ENCODE measurements at places on chromosomes 6 and 20. TPM values are rescaled to one million over a fixed set of nuclear protein-coding genes. Genes with fewer than 3 reads are reported as not detected.

The COL19A1 gene
- polyA plus RNA-seq: 2.7 TPM

The HLA-DQB2 gene
- polyA plus RNA-seq: 1.1 TPM

The SLC4A11 gene
- polyA plus RNA-seq: 0.42 TPM

The CDSN gene
- polyA plus RNA-seq: not detected

The PAK5 gene
- 0.57 TPM for polyA plus RNA-seq

The RSPO3 gene
- polyA plus RNA-seq: 47.7 TPM

The IRF4 gene
- polyA plus RNA-seq: 2.2 TPM

The ZNF165 gene
- 4.4 TPM for polyA plus RNA-seq

The GJA1 gene
- polyA plus RNA-seq: 51.8 TPM

The RAB22A gene
- polyA plus RNA-seq: 24.8 TPM

The GDAP1L1 gene
- 0.32 TPM for polyA plus RNA-seq

The TRMT6 gene
- polyA plus RNA-seq: 20.5 TPM

GRCh38 chr20:17490501-17490900 lies 40.7 kb downstream of the BFSP1 start:
- no peak for DNase-seq

GRCh38 chr20:21509079-21509596 lies 4.7 kb downstream of the NKX2-2 start:
- no peak for DNase-seq

DNA sequence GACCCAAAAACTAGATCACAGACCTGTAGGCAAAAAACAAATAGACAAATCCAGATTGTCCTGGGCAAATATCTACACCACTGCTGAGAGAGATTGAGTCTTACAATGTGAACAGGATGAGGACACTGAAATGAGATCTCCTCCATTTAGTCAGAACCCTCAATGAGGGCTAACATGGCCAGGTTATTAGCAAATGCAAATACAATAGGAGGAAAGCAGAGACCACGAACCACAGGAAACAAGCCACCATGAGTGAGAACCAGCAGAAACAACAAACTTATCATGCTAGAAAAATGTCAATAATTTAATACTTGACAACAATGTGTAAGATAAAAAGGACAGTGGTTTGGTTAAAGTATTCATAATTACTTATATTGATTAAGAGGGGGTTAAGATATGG lies 162.8 kb downstream of the SYNE1 start:
- DNase-seq: no peak

- DNase-seq: no peak
Observed at GRCh38 chr6:47094241-47094925, 52.3 kb upstream of the ADGRF1 start.

DNA sequence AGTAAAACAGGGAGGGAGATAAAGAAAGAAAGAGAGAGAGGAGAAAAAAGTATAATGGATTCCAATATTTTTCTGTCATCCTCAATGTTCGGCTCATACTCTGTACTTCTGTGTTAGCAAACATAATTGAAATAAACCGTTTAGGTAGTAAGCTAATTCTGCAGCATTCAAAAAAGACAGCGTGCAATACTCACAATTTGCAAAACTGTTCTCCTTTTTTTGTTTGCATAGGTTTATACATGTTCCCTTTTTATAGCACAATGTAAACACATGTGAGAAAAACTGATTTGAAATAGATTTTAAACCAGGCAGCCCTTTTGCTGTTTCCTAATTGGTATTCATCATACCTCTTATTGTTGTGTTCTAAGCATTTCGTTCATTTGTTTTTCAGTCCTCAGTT lies 188.9 kb downstream of the PLCB1 start:
- no peak for DNase-seq

DNA sequence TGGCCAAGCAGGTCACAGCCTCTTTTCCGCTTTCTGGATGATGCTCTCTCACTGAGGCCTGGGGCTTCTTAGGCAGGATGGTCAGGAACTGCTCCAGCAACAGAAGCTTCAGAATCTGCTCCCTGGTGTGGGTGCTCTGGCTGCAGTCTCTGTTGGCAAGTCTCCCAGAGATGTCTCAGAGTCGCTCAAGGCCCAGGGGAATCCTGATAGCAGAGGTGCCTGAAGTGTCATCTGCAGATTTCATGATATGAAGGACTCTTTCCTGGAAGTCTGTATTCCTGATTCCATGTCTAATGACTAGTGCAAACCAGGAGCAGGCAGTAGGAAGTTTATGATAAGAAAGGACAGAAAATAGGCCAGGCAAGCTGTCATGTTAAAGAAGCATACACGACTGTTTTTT lies 20.3 kb downstream of the ZSCAN31 start:
- no peak for DNase-seq

DNA sequence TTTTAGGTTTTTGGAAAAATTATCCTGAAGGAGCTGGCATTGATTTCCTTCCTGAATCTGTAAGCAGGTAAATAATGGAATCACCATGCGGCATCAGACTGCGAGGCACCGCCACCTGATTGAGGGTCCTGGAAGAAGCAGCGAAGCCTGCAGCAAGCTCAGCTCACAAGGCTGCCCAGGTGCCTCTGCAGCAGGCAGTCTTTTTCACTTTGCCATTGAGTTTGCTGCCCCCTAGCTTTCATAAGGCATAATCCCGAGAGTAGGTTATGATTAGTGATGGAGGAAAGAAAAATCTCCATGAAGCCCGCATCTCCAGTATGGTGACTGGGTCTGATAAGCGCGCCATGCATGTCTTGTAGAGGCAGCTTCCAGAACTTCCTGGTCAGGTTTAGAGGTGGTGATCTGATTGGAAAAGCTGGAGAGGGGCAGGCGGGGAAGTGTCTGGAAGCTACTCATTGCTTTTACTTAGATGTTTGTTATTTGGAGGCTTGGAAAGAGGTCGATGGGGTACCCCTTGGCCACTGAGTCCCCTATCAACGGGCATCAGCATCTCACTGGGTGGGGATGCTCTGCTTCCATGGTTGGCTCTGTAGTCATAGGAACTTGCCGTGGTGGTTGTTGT lies 26.7 kb downstream of the IYD start:
- DNase-seq: no peak

DNA sequence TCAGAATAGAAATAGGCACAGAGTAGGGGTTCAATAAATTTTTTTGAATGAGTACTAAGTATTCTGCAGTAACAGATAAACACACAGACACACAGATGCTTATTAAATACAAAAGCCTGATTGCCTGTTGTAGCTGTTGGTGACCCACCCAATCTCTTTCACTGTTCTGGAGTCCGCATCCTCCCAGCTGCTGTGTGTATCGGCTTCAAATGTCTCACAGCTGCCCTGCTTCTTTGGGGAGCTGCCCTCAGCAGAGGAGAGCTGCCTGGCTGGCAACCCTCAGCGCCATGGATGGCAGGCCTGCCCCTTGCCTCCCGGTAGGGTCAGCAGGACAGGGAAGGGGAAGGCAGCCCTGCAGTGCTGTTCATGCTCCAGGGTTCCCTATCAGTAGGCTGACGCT lies 85.9 kb upstream of the PRND start:
- no peak for DNase-seq

DNA sequence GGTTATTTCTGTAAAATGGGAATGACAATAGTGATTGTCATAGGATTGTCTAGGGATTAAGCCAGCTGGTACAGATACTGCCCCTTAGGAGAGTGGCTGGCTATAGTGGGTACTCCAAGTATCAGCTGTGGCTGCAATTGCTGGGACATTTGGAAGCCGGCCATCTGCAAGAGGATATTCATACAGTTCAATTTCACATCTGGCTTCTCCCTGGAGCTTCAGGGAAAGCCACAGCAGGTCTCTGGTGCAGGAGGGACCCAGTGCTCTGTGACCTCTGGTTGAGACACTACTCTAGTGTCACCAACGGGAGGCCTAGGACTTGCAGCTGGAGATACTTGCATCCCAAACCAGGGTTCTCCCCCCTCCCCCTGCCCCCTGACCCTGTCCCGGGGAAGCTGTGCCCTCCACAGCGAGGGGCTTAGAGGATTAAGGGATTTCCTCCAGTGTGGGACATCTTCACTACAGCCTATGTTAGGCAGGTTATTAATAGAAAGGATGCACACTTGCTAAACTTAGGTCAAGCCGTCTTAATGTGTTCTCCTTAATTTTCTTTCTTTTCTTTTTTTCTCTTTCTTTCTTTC lies 2.7 kb downstream of the SLC2A10 start:
- no peak for DNase-seq

DNA sequence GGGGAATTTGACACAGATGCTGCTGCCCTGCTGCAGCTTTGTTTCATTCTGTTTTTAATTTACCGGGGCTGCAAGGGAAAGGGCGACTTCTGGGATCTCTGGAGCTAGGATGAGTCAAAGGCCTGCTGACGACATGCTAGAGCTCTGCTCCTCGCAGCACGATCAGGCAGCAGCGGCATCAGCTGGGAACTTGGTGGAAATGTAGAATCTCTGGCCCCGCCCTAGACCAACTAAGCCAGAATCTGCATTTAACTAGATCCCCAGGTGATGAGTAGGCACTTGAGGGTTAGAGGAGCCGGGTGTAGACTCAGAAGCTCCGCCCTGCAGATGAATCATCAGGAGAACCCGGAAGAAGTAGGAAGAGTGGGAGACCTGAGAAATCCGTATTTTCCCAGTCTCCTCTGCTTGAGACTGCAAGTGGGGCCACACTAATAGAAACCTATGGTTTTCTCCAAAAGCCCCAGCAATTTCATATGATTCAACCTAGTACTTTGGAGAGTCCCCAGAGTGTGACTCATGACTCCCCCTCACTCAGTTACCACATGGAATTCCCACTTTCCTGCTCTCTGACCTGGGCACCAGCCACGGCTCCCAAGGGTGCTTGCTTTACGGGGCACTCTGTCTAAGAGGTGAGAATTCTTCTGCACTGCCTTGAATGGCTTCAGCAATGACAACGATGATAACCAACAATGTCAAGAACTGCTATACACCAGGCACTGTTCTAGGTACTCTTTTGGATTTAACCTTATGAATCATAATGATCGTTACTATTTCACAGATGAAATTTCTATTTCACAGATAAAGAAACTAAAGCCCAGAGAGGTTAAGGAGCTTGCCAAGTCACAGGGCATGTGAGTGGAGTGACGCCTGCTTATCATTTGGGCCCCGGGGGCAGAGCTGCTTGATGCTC lies 18.1 kb downstream of the TUBB2B start:
- no peak for DNase-seq

GRCh38 chr6:39880594-39880993 lies 53.7 kb downstream of the MOCS1 start:
- DNase-seq: no peak

- no peak for DNase-seq
Observed at GRCh38 chr6:113423956-113424355, 433.2 kb upstream of the MARCKS start.

DNA sequence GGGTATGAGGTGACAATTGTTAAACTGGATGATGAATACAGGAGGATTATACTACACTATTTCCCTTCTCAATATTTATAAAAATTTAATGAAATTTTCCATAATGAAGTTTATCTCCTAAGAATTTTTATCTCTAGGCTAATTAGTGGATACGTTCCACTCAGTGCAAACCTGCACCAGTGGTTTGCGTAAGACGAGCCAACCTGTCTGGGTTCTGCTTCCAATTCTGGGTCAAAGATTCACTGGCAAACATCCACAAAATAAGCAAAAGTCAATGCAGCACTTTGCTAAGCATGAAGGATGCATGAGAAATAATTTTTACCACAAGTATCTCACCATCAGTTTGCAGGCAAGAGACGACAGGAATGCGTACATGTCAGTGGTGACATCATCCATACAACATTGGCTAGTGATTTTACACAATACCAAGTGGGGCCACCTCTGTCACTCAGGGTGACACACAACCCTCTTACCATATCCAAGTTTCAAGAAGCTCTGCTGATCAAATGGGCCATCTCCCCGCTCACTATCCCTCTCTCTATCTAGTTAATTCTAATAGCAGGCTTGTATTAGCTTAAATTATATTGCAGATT lies 51.7 kb downstream of the FAM50B start:
- DNase-seq: no peak

DNA sequence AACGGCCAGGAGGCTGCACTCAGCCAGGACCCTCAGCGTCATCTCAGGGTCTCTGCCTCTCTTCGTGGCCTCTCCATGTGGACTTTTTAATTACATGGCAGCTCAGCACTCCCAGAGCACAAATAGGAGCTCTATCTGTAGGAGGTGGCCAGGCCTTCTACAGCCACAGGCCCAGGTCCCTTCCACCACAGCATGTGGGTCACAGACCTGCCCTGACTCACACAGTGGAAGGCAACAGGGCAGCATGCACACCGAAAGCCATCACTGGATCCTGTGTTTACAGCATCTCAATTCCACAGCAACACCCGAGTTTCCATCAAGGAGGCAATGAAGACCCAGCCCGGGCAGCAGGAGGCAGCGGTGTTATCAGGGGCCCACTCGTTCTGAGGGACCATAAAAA lies 65.8 kb upstream of the CD93 start:
- no peak for DNase-seq

DNA sequence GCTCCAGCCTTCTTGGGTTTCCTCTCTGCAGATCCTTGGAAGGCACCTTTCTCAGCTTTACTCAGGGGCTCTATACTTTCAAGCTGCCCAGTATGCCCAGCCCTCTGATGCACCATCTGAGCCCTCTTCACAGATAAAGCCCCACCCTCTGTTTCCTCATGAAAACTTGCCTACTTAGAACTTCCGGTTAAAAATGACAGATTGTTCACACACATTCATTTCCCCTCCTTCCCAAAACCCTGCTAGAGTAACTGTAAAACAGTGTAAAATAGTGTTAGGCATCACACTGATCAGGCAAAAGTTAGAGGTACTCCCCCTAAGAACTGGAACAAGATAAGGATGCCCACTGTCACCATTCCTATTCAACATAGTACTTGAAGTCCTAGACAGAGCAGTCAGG lies 14.0 kb upstream of the GCM1 start:
- DNase-seq: no peak

DNA sequence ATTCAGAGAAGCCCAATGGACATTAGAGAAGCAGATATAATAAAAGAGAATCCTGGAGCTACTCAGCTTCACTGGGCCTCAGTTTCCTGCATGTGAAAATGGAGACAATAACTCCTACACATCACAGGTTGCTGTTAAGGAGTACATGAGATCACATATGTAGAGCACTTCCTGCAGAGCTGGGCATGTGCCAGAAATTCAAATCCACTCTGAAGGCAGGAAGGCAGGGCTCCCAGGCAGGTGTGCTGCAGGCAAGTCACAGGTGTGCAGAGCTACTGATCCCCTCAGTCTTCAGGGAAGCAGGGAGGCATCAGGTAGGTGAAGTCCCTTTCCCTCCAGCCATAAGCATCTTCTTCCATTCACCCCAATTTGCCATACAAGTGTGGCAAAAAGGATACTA lies 48.0 kb downstream of the DST start:
- no peak for DNase-seq

GRCh38 chr6:118621799-118622470 lies 29.5 kb downstream of the CEP85L start:
- no peak for DNase-seq

- DNase-seq: no peak
Observed at GRCh38 chr6:7721649-7722048, 4.2 kb upstream of the BMP6 start.

- no peak for DNase-seq
Observed at GRCh38 chr6:134310817-134311216, 7.1 kb downstream of the SGK1 start.

DNA sequence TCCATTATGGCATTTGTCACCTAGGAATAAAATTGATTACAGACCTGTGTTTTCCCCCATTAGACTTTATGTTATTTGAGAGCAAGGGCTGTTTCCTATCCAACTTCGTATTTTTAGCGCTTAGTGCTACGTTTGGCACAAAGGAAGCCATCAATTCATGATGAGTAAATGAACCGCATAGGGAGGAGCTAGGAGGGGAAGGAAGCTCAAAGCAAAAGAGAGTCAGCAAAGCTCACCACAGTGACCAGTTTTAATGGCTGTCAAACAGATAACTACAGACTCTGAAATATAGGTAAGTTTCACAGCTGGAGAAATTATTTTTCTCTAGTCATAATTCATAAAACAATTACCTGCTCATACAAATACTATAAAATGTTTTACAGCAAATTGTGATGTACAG lies 6.9 kb upstream of the SAMD3 start:
- DNase-seq: no peak

- DNase-seq: peak; percentile 24
Observed at GRCh38 chr20:14142171-14142570, 146.9 kb downstream of the MACROD2 start.
